ENCODE measurements at places on chromosomes 12 and 14.
A peak's percentile ranks its signal among the peaks of the same experiment; 100 is the strongest.

- DNase-seq: no peak
Observed at GRCh38 chr14:87961246-87961645, 31.7 kb downstream of the GALC start.

DNA sequence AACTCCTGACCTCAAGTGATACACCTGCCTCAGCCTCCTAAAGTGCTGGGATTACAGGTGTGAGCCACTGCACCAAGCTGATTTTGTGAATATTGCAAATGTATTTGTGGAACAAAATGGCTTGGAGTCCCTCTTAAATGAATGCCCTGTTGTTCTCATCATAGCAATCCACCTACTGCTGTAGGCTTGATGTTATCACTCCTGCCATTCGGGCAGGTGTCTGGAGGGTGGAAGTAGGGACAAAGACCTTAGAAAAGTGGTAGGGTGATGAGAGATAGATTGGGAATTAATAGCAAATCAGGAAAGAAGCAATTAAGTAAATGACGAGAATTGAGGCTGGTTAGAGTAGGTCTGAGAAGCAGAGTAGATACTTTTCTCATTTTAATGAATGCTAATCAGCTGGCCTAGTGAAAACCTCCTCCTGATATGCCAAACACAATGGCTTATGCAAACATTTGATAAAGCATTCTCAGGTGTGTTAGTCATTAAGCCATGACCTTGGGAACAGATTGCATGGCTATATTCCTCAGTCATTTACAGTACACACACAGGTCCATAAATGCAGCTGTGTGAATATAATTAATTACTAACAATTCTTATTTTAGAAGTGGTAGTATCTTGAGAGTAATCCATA, 60.5 kb upstream of the USP44 start:
- no peak for DNase-seq

DNA sequence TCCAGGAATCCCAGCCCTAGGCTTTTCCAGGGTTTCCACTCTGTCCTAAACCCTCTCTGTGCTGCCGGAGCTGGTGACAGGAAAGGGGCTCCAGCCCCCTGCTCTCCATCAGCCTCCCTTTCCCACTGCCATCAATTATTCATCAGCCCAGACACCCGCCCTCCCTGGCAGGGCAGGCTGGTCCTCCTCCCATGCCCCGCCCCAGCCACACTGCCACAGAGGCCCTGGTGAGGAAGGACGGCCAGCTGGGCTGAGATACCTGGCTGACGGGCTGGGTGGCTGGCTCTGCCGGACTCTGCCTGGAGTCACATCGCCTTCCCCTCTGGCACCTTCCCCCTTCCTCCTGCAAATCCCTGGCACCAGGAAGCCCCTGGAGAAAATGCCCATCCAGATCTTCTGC, 11.9 kb upstream of the SMARCD1 start:
- DNase-seq: no peak

- DNase-seq: no peak
Observed at GRCh38 chr12:9895215-9895971, 14.1 kb downstream of the KLRF2 start.

- DNase-seq: no peak
Observed at GRCh38 chr12:126874427-126875026, 1392.4 kb upstream of the TMEM132C start.

DNA sequence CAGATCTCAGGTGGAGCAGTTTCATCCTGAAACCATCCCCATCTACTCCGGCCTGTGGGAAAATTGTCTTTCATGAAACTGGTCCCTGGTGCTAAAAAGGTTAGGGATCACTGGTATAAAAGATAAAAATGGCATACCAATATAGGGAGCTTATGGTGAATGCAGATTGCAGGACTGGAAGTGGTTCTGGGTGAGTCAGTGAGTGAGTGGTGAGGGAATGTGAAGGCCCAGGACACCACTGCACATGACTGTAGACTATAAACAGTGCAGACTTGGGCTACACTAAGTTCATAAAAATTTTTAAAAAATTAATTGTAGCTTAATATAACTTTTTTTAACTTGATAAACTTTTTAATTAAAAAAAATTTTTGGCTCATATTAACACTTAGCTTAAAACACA, 67.0 kb upstream of the RD3L start:
- DNase-seq: no peak

DNA sequence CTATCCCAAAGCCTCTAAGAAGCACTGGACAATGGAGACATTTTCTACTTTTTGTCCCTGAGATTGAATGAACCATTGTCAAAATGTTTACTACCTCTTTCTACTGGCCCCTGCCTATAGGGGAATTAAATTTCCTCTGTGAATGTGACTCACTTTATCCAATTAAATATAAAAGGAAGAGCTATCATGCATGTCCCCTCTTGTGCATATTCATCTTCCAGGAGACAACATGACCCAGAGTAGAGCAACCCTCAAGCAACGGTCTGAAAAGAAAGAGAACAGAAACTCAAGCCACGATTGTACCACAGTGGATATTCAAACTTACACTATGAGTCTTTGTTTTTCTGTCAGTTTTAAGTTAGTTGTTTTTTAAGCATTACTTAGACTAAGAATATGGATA, 938.4 kb upstream of the ATXN7L3B start:
- DNase-seq: no peak

DNA sequence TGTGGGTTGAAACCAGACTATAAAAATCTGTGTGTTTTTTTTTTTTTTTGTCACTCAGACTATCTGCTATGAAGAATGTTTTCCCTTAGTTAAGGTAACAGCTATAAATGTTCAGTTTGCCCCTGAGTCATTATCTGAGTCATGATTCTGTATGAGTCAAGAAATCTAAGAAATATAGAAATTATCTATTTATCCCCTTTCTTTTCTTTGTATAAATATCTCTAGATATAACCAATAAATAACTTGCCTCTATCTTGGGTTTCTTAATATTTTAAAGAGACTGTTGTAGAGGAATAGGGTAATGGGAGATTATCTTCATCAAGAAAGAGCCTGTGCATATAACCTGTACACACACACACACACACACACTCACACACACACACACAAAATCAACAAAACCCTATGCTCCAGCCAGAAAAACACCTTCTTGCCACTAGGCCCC, 161.7 kb upstream of the EEA1 start:
- DNase-seq: no peak

DNA sequence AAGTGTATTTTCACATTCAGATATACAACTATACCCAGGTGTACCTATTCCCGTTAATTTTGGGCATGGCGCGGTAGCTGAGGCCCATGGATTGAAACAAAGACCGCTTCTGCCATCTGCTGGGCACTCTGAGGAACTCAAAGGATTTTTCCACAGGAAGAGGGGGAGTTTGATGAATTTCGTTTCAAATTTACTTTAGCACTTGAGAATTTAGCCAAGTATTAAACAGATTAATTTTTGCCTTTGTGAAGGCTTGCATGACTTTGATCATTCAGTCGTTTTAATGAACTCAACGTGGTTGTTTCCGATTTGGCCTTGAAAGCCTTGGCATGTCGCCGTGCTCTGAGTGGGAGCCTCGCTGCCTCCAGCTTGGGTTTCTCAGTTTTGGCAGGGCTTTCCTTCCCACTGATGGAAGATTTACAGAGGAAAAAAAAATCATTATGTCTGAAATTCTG, 153.2 kb upstream of the DDHD1 start:
- DNase-seq: no peak

- peak; percentile 71 for DNase-seq
Observed at GRCh38 chr14:89418976-89419375, 1.9 kb upstream of the FOXN3 start.

DNA sequence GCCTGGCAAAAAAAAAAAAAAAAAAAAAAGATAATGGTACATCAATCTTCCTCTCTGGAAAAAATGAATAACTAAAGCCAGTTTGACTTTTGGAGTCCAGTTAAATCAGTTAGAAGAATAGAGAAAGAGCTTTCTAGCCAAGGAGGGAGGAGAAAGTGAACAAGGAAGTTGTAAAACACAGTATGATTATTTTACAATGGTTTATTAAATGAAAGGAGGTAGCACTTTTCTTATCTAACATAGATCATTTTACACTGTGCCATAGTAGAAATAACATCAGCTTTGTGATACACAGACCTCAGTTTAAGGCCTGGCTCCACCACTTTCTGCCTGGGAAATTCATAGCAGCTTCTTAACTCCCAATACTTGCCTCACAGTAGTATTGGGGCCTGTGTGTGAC, 15.4 kb upstream of the KITLG start:
- no peak for DNase-seq

- no peak for DNase-seq
Observed at GRCh38 chr14:57883061-57883460, 17.2 kb upstream of the SLC35F4 start.

GRCh38 chr14:89279649-89280232, 137.3 kb downstream of the FOXN3 start:
- DNase-seq: no peak

DNA sequence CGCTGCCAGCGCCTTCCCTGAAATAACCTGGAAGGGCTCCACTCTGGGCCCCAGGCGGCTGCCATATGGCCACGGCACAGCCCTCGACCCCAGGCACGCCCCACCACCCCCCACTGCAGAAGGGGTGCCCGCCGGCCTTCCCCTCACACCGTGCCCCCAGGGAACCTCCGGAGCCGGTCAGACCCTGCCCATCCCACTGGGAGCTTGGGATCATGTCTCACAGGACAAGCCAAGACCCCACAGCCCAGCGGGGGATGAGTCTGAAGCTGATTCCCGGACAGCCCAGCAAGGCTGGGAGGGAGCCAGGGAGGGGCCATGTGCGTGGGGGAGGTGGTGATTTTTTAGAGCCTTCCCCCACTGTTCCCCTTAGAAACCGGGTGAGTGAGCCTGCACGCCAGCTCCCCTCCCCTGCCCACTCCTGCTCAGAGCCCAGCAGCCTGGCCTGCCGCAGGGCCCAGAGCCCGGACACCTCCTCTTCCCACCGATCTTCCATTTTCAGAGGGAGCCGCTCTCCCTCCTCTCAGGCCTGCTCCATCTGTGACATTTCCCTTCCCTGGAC, 1.4 kb downstream of the RIMBP2 start:
- DNase-seq: no peak

DNA sequence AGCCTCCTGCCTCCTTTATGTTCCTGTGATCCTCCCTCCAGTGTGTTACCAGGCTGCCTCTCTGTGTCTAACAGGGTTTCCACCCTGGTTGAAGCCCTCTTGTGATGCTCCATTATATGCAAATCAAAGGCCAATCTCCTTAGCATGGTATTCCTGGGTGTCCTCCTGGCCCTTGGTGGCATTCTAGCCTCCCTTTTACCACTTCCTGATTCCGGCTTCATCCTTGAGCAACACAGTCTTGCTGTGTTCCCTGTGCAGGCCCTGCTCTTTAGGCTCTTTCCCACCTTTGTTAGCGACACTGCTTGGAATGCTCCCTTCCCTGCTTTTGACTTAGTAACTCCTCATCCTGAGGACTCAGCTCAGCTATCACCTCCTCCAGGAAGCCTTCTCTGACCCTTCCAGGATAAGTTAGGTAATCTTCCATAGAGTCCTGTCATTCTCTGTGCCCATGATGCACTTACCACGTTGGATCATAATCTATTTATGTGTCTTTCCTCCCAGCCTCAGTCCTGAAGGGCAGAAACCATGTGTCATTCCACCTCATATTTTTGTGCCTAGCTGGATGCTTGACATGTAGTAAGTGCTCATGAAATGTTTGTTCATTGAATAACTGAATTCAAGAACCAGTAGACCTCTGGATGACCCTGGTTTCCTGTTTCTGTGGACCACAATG, 37.3 kb downstream of the PRKCH start:
- no peak for DNase-seq

DNA sequence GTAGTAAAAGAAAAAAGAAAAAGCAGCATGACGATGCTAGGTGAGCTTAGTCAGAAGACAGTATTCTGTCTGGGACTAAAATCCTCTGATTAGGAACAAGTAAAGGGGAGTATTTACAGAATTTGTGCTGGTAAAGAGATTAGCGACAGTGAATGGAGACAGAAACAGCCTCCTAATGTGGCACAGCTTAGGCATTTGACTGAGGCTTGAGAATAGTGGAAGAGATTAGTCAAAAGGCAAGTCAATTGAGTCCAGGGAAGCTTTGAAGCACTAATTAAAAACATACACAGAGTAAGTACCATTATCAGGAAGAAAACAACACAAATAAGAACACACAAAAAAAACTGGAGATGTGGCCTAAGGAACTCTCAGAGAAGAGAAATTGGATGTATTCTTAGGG, 131.9 kb upstream of the CLEC14A start:
- DNase-seq: no peak

- no peak for DNase-seq
Observed at GRCh38 chr12:42145552-42146215, 1.0 kb upstream of the GXYLT1 start.

DNA sequence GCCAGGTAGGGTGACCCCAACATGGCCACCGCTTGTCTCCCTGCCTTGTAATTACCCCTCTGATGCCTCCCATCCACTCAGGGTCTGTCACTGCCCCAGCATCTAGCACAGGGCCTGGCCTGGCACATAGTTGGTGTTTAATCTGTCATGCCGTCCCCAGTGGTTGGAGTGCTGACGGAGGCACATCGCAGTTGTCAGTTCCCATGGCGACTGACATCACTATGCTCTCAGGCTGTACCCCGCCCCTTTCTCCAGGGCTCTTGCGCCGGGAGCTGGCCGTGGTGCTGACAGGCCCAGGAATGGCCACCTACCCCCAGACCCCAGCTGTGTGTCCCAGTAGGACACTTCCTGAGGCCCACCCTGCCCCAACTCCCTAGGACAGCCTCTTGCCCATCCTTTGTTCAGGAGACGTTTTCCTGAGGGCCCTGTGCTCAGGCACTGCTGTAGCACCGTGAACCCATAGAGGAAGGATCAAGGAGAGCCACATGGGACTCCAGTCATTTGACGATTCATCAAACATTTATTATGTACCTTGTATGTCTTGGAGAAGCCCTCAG, 23.0 kb downstream of the FAM222A start:
- peak; percentile 67 for DNase-seq

DNA sequence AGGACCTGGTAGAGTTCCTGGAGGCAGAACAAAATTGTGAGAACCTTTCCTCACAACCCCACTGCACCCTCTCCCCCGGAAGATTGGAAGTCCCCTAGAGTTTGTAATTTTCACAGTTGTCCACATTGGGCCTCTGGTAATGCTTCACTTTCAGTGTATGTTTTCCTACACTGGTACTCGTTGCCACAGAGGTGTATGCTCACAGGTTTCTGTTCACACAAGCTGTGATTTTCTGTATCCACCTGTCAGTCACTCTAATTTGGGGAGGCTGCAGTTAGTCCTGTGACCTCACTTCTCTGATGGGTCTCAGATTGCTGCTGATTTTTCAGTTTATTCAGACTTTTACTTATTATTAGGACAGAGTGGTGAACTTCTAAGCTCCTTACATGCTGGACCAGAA, 66.4 kb upstream of the BMP4 start:
- DNase-seq: no peak

GRCh38 chr12:86838711-86839110, 582.5 kb upstream of the MGAT4C start:
- DNase-seq: no peak

GRCh38 chr12:447141-447540, 12.6 kb upstream of the B4GALNT3 start:
- no peak for DNase-seq

DNA sequence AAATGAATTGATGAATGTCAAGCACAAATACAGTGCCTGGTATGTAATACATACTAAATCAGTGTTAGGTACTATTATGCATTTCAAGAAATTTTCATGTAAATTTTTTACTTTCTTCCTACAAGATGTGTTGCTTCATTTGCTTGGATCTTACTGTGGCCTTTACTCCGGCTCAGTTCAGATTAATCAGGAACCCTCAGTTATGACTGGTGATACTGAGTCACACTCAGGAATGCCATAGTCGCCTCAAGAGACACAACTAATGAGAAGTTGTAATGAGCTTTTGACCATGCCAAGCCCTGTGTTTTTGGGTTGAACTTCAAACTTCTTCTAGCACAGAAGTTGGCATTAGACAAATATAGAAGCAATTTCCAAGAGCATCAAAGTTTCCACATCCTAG, 96.0 kb downstream of the TGFB3 start:
- DNase-seq: no peak

- no peak for DNase-seq
Observed at GRCh38 chr12:71160585-71160984, 2.8 kb upstream of the TSPAN8 start.

Measured in cardiac septum (tissue), 1 donor.